Hematopoietic multipotent progenitor cell (in vitro differentiated cells): ENCODE measurements at places on chromosomes 16 and 17. TPM values are rescaled to one million over a fixed set of nuclear protein-coding genes. Genes with fewer than 3 reads are reported as not detected.

GRCh38 chr16:75116081-75116910, at the start of gene LDHD:
Gene LDHD, minus strand, starts transcription at chr16:75116780. Its CDS starts 60 bp downstream, at chr16:75116720.
- no peak for DNase-seq

- DNase-seq = no peak
Observed at GRCh38 chr17:33322063-33322462, 29.0 kb upstream of the ASIC2 start.

DNA sequence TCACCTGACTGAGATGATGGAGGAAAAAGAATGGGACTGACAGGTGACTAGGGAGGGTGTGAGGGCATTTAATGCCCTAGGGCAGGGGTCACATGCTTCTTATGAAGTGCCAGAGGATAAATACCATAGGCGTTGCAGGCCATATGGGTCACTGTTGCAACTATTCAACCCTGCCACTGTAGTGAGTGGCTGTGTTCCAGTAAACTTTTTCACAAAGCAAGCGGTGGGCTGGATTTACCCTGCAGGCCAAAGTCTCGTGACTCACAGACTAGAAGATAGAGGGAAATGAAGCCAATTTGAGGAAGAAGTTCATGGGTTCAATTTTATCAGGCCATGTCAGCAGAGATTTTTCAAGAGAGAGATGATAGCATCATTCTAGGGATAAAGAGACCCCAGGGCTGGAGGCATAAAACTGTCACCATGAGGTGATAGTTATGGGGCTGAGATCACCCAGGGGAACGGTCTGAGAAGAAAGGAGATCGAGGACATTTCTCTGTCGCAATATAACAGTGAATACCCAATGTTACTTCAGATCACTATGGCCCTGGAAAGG, 8.6 kb downstream of the ARHGAP17 start:
- no peak for DNase-seq

DNA sequence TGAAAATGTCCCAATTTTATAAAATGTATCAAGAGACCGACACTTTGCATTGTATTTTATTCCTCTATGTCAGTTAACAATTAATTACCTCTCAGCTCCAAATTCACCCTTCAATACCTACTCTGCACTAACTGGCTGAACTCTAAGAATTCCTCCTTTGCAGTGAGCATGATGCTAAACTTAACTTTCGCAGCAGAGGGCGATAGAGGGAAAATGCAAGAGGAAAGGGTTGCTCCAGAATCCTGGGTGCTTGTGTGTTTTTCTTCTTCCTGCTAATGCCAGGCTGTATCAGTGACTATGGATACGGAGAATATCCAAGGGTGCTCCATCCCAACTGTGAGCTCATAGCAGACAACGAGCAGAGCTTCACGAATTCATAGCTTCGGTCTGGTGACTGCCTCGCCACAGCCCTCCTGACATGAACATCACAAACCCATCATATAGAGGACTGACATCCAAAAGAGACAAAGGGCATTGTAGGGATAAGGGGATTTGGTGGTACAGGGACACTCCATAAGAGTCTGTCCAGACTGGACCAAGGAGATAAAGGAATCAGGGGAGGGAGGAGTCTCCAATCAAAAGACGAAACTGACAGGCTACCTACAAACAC, 172.9 kb downstream of the STX8 start:
- peak; percentile 5 for DNase-seq

GRCh38 chr17:5705081-5705875, 121.0 kb upstream of the NLRP1 start:
- DNase-seq = no peak

- DNase-seq = no peak
Observed at GRCh38 chr17:72432143-72432621, 311.4 kb downstream of the SOX9 start.

- DNase-seq = no peak
Observed at GRCh38 chr16:85148931-85149330, 36.7 kb upstream of the CIBAR2 start.

GRCh38 chr16:68954911-68955635, 111.7 kb downstream of the TANGO6 start:
- no peak for DNase-seq

- DNase-seq = no peak
Observed at GRCh38 chr17:1732833-1733321, 8.4 kb downstream of the WDR81 start.

- peak; percentile 50 for DNase-seq
Observed at GRCh38 chr16:19375561-19376158, 42.0 kb upstream of the TMC5 start.

DNA sequence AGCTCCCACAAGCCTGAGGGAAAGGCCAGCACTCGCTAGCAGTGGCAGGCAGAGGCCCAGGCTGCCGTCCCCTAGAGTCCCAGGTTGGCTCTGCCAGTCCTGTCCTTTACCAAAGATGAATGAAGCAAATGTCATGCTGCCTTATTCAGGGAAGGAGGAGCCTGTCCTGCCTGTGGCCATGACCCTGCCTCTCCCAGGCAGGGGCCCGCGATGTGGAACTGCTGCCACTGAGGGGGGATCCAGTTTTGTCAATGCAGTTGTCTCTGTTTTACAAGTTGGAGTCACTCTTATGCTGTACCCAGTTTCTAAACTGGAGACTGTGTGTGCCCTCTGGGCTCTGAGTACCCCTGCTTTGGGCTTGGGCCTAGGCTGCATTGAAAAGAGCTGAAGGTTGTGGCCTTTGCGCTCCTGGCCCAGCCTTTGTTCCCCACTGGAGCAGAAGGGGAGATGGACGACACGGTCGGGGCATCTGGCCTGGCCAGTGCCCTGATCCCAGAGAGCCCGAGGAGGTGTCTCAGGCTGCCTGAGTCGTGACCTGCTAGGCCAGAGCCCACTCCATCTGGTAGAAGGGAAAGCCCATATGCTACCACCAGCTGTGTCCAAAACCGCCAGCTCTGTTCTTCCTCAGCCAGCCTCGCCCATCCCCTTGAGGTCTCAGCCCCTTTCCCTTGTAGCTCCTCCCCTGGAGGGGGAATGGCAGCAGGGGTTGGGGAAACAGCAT, 5.5 kb downstream of the LIMD2 start:
- DNase-seq = no peak

- no peak for DNase-seq
Observed at GRCh38 chr17:31517524-31517923, 126.0 kb downstream of the RAB11FIP4 start.

GRCh38 chr17:33202021-33202420, 91.1 kb downstream of the ASIC2 start:
- no peak for DNase-seq

DNA sequence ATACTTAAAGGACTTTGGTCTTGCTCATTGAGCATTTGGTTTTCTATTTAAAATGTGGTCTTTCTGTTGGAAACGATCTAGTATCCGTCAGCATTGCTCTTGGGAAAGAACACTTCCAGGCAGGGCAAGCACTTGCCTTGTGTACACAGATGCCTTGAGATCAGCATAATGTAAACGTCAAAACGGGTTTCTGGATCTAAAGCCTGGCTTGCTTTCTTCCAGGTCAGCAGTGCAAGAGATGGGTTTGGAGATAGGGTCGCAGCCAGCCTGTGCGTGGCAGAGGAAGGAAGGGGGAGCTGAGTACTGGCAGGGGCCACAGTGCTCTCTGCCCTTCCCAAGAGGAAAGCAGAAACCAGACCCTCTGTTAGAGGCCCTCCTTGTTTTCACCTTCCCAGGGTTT, 175.5 kb downstream of the LGALS9B start:
- DNase-seq = no peak

GRCh38 chr17:52237151-52237550, 78.6 kb upstream of the CA10 start:
- no peak for DNase-seq

DNA sequence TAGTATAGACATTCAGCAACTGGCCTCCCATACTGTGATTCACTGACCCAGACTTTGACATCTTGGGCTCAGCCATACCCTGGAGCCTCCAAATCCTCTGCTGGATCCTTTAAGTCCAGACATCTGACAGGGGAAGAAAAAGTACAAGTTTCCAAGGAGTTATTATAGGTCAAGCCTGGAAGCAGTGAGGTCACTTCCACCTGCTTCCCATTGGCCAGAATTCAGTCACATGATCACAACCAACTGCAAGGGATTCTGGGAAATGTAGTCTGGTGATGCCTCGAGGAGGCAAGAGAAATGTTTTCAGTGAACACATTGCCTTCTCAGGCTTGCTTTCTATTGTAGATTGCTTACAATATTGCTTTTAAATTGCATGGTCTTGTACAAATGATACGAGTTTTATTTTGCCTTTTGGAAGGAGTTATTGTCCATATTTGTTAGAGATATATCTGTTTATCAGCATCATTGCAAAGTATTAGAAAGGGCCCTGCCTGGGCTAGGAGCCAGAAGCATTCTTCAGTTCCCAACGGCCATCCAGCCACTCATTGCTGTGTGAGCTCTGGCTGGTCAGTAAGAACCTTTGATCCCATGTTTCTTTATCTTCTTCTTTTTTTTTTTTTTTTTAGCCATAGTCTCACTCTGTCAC, 696.9 kb downstream of the WWOX start:
- peak; percentile 28 for DNase-seq

GRCh38 chr17:35545150-35545549, 7.7 kb upstream of the SLFN12L start:
- DNase-seq = no peak

DNA sequence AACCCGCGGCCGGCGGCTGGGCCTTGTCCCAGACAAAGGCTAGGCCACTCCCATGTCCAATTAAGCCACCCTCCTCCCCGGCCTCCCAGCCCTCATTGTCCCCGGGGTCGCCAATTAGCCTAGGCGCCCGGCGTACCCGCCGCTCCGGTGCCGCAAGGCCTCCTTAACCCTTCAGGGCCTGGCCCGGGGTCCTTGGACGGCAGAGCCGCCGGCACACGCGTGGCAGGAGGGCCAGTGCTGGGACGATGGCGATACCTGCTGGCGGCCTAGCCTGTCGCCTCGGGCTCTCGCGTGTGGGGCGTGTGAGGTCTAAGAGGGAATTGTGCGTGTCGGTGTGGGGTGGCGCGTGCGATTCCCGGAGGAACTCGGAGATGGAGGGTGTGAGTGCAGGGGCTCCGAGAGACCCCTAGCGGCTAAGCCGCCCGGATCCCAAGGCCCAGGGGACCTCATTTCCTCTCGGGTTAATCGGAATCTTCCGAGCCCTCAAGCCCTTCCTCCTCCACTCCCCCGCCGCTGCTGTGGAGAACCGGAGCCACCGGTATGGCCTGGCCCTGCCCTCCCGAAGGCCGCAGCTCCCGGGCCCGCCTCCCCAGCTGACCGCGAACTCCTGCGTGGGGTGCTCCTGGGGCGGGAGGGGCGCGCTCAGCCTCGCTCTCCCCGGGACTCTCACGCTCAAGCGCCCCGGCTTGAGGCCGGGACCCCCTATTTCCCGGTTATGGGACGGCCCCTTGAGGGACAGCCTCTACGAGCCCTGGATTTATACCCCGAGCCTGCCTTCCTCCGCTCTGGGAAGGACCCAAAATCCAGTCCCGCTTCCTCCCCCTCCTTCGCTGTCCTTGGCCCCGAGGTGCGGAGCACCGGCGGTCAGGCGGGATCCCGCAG, 11.9 kb downstream of the TBX2 start:
- DNase-seq = no peak

GRCh38 chr16:7089751-7090150, 242.9 kb upstream of the RBFOX1 start:
- DNase-seq = no peak

- no peak for DNase-seq
Observed at GRCh38 chr17:32523017-32523680, 36.4 kb downstream of the CDK5R1 start.

DNA sequence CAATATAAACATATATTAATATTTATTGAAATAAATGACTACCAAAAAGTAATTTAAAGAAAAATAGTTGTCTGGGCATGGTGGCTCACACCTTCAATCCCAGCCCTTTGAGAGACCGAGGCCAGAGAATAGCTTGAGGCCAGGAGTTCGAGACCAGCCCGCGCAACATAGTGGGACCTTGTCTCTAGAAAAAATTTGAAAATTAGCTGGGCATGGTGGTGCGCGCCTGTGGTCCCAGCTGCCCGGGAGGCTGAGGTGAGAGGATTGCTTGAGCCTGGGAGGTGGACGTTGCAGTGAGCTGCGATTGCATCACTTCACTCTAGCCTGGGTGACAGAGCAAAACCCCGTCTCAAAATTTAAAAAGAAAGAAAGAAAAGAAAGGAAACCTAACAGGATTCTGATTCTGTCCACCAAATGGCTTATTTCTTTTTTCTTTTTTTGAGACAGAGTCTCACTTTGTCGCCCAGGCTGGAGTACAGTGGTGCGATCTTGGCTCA, 3.4 kb upstream of the BPTF start:
- DNase-seq = no peak

DNA sequence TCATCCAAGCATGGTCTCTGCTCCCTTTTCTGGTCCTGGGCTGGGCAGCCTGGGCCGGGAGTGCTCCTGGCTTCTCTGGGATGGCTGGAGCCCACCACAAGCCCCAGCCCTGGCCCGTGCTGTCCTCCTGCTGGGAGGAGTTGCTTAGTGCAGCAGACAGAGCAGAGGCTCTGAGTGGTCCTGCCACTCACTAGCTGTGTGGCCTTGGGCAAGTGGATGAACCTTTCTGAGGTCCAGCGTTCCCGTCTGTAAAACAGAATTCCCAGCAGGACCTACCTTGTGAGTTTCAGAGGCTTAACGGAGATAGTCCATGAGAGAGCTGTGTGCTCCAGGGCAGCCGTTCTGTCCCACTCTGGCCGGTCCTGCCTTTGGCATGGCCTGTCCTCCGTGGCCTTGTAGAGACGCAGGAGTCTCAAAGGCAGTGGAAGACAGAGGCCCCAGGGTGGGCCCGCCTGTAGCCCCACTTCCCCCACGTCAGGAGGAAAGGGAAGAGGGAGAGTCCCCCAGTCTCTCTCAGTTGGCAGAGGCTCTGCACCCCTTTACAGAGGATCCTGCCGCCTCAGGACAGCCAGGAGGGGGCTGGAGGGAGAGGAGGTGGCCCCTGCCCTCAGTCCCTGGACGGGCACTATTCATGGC, 7.8 kb downstream of the MYO15B start:
- DNase-seq = no peak

GRCh38 chr17:70295731-70296130, 126.4 kb downstream of the KCNJ2 start:
- no peak for DNase-seq

- DNase-seq = no peak
Observed at GRCh38 chr16:67277999-67278772, 1.1 kb upstream of the PLEKHG4 start.

DNA sequence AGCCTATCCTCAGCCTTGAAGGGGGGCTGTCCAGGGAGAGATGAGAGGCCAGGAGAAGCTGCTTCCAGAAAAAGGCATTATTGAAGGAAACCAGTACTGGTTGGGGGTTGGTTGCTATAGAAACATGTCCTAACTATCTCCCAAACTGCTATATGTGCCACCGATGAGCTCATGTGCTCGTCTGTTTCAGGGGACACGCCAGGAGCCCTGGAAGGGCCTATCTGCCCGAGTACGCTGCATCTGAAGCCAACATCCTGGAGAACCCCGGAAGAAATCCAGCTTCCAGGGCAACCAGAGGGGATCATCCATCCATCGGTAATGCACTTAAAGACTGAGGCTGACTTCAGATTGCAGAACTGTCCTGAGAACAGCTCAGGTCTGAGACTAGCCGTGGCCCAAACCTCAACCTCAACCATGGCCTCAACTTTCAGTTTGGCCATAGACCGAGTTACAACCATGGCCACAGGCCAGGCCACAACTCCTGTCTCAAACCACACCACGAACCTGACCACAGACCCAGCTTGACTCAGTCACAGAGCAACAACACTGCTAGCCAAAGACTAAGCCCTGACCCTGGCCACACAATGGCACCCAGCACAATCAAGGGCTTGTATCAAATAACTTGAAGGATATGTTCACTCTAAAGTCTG, 10.2 kb downstream of the PITPNM3 start:
- DNase-seq = no peak

Gene SMPD3
- total RNA-seq = 0.54 TPM

Gene WFDC1
- 2.4 TPM for total RNA-seq

Gene KCNJ16
- total RNA-seq = under 0.01 TPM

Gene OR1F1
- not detected for total RNA-seq

Gene ADGRG3
- total RNA-seq = 2.7 TPM

Gene FADS6
- not detected for total RNA-seq

Gene KIF1C
- total RNA-seq = 1.1 TPM

Gene NPIPA5
- total RNA-seq = 1.3 TPM

Gene NFATC2IP
- total RNA-seq = 30.2 TPM
